Activated T-cell treated with anti-CD3 and anti-CD28 coated beads, Interleukin-2, amount 50 U/mL, for 72 hours (primary cell): ENCODE measurements at places on chromosomes 6 and 20.

- H3K27ac ChIP-seq: no peak overlapping the region
- H3K36me3 ChIP-seq: no peaks in the 10 kb centered on the region
- no peaks in the 10 kb centered on the region for H3K4me1 ChIP-seq
- no peaks in the 10 kb centered on the region for H3K27me3 ChIP-seq
- no peak overlapping the region for H3K4me3 ChIP-seq
Observed at GRCh38 chr20:8447262-8448120, 315.4 kb downstream of the PLCB1 start.

- DNase-seq: no peak
- H3K4me1 ChIP-seq: no peaks in the 10 kb centered on the region
- no peaks in the 10 kb centered on the region for H3K27me3 ChIP-seq
- H3K36me3 ChIP-seq: no peaks in the 10 kb centered on the region
Observed at GRCh38 chr6:131041814-131042213, 21.2 kb downstream of the EPB41L2 start.

DNA sequence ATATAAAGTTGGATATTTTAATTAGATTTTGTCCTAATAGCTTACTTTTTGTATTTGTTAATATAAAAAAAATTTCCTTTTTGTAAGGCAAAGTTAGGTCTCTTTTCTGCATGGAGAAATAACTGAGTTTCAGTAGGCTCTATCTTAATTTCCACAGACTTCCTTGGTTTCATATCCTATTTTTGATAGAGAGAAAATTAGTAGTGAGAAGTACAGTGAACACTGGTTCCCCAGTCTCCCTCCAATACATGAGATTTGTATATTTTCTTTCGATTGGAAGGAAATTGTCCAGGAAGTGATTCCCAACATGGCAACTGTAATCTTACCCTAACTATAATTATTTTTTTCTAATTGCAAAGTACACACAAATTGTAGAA lies 26.4 kb downstream of the TRIM27 start:
- no peak for DNase-seq
- H3K4me3 ChIP-seq: peak overlapping the region; percentile 93
- H3K27ac ChIP-seq: peak overlapping the region; percentile 60
- H3K36me3 ChIP-seq: peaks cover 6% of the 10 kb centered on the region
- no peaks in the 10 kb centered on the region for H3K27me3 ChIP-seq

DNA sequence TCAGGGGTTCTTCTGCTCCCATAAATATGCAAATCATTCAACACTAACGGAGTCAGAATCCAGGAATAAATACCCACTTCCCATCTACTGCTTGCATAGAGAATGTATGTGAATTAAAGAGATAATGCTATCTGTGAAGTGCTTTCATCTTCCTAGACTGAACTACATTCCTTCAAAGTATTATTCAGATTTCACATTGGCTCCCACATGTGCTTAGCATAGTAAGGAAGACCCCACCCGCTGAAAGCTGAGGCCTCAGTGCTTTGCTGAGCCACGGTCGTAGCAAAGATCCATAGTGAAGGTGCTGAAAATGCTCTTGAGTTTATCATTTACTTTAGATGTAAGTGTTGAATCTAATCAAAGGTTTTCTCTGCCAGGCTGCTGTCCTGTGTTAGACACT lies 97.0 kb upstream of the SPACA1 start:
- H3K36me3 ChIP-seq: no peaks in the 10 kb centered on the region
- H3K4me3 ChIP-seq: no peak overlapping the region
- H3K27ac ChIP-seq: no peak overlapping the region

GRCh38 chr6:80280262-80281010 lies 174.0 kb downstream of the BCKDHB start:
- H3K4me1 ChIP-seq: peaks cover 21% of the 10 kb centered on the region
- no peak overlapping the region for H3K4me3 ChIP-seq
- no peaks in the 10 kb centered on the region for H3K36me3 ChIP-seq
- DNase-seq: peak; percentile 18
- H3K27me3 ChIP-seq: no peaks in the 10 kb centered on the region
